NCI-H1105 treated with DMSO at 0.1 percent for 48 hours (cell line): ENCODE measurements at places on chromosomes 1 and 21.

DNA sequence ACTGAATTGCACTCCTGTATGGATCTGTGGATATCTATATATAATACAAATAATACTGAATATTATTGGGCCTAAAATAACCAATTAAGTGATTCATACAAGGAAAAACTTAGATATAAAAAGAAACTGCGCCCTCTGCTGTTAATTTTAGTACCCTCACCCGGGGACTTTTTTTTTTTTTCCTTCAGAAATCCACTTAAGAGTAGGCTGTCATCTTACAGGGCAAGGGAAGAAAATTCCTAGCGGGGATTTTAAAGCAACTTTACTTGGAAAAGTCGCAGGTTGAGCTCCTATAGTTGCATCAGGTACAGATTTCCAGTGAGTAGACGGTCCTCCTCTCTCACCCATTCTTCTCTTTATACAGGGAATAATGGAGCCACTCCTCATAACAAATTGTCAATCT, 1.3 kb downstream of the NTNG1 start:
- DNase-seq, result peak; percentile 86

GRCh38 chr1:153248176-153248879, 11.2 kb upstream of the LORICRIN start:
- no peak for DNase-seq

DNA sequence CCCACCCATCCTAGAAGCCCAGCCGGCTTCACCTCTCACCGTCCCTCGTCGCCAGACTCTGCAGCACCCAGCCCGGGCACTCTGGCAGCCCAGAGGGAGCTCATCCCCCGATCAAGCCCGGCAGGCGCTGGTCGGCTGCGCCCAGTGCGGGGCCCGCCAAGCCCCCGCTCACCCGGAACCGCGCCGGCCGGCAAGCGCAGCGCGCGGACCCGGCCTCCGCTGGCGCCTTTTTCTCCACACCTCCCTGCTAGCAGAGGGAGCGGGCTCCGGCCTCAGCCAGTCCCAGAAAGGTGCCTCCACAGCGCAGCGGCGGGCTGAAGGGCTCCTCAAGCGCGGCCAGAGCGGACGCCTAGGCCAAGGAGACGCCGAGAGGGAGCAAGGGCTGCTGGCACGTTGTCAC, 2023.3 kb downstream of the NCAM2 start:
- no peak for DNase-seq

GRCh38 chr1:38050397-38051078, 3.9 kb upstream of the POU3F1 start:
- DNase-seq, result no peak

DNA sequence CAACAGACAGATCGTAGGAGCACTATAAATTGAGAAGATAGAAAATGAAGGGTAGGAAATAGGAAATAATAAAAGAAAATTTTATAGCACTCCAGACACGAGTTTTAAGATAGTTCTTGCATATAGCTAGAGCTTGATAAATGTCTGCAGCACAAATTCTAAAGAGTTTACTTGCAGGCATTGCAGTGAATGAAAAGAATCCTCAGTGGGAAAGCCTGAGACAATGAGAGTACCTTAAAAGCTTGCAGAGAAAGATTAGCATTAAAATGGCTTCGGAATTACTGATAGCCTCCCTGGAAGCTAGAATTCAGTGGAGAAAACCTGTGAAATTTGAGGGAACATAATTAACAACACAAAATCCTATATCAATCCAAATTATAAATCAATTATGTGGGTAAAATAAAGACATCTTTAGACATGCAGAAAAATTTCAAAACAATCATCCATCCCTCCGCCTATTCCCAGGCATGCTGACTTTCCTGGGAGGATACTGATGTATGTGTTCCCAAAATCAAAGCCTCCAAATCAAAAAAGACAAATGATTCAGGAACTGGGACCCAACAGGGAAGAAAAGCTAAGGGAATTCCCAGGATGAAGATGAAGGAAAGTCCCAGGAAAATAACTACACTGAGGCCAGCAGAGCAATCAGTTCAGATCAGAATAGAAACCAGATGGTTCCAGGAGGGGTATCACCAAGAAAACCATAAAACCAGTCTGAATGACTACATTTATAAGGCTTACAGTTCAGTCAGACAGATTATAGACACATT, 305.9 kb upstream of the USP25 start:
- DNase-seq, result no peak
